ENCODE measurements at places on chromosomes 2 and 18. TPM values are rescaled to one million over a fixed set of nuclear protein-coding genes. Genes with fewer than 3 reads are reported as not detected.

REG1B gene
- total RNA-seq: not detected

LINC00305 gene
- not detected for total RNA-seq

MIB1 gene
- 27.9 TPM for total RNA-seq

DNA sequence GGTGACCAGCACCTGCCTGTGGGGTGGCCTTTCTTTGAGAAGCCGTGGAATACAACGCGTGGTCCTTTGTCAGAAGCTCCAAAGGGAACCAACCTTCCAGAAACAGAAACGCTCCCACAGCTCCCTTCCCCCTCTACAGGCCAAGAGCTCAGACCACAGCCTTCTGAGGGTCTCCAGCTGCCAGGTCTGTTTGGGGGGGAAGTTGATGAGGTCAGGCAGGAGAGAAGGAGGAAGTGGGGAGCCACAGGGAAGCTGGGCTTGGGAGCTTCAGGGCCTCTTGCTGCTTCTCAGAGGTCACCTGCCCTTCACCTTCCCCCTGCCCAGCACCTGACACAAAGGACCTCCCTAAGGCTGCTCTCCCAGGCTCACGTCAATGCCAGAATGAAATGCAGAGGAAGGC, 287.7 kb upstream of the ID2 start:
- no peak for DNase-seq

GRCh38 chr18:1408376-1408775, 503.7 kb downstream of the ADCYAP1 start:
- DNase-seq: no peak

Measured in activated naive CD8-positive, alpha-beta T cell treated with anti-CD3 and anti-CD28 coated beads for 36 hours (primary cell).